H1 (cell line): ENCODE measurements at places on chromosomes 5 and 9.
A peak's percentile ranks its signal among the peaks of the same experiment; 100 is the strongest.

- H3K4me3 ChIP-seq: no peak overlapping the region
- H3K27me3 ChIP-seq: no peaks in the 10 kb centered on the region
- no peak overlapping the region for H3K27ac ChIP-seq
- no peaks in the 10 kb centered on the region for H3K36me3 ChIP-seq
- no peaks in the 10 kb centered on the region for H3K4me1 ChIP-seq
Observed at GRCh38 chr9:137368431-137369035, 54.4 kb downstream of the EXD3 start.

DNA sequence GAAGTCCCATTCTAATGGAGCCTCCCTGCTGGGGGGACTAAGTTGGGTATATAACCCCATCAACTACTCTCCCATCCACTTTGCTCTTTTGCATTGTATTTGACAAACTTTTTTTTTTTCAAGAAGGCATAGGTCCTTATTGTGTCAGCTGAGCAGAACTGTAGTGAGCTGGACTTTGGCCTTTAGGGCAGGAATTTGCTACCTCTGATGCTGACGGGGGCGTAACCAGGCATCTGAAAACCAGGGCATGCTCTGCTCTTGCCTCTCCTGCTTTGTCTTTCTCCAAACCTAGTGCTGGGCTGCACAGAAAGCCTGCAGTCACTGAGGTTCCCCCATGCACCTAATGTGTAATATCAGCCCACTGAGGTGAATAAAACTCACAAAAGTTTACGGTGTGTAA lies 49.0 kb downstream of the MSX2 start:
- H3K4me3 ChIP-seq: no peak overlapping the region
- no peak for DNase-seq
- no peaks in the 10 kb centered on the region for H3K27me3 ChIP-seq
- no peaks in the 10 kb centered on the region for H3K4me1 ChIP-seq

DNA sequence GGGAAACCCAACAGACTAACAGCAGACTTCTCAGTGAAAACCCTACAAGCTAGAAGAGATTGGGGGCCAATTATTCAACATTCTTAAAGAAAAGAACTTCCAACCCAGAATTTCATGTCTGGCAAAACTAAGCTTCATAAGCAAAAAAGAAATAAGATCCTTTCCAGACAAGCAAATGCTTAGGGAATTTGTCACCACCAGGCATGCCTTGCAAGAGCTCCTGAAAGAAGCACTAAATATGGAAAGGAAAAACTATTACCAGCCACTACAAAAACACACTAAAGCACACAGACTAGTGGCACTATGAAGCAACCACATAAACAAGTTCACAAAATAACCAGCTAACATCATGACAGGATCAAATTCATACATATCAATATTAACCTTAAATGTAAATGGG lies 131.1 kb downstream of the OR2K2 start:
- H3K4me1 ChIP-seq: no peaks in the 10 kb centered on the region
- H3K4me3 ChIP-seq: no peak overlapping the region
- H3K27me3 ChIP-seq: no peaks in the 10 kb centered on the region
- no peaks in the 10 kb centered on the region for H3K36me3 ChIP-seq

DNA sequence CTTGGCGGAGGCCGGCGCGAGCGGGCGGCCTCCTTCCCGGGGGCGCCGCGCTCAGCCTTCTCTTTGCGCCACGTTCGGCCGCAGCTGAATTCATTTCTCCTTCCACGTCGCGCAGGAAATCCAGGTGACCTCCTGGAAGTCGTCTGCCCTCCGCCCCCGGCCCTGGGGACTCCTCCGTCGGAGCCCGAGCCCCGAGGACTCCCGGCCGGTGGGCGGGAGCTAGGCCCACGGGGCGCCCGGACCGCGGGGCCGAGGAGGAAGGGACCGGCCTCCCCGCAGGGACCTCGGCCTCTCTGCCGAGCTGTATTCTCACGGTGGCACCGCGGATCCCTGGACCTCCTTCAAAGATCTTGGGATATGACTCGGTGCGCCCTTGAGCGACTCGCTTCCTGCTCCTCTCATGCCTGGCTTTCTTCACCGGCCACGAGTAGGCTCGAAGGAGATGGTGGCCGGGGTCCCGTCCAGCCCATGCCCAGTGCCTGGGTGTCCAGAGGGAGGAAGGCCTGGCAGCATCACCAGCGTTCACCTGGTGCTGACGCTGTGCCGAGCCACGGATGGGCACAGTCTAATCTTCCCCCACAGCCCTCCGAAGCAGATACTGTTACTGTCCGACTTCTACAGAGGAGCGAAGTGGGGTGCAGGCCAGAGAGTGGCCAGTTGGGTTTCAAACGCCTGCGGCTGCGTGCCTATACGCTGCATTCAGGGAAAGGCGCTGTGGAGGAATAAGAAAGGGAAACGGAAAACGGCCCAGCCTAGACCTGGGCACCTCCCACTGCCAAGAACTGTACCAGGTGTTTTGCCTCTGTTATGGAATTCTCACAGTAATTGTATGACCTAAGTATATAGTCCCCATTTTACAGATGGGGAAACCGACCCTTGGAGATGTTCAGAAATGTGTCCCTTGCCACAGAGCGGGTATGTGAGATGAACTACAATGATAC lies 47.3 kb downstream of the PAX5 start:
- H3K27ac ChIP-seq: no peak overlapping the region
- H3K36me3 ChIP-seq: no peaks in the 10 kb centered on the region
- H3K4me1 ChIP-seq: no peaks in the 10 kb centered on the region
- peaks cover 81% of the 10 kb centered on the region for H3K27me3 ChIP-seq

GRCh38 chr9:37700900-37701299 lies 50.1 kb downstream of the FRMPD1 start:
- no peak for DNase-seq
- H3K4me3 ChIP-seq: no peak overlapping the region
- no peak overlapping the region for H3K27ac ChIP-seq
- H3K27me3 ChIP-seq: no peaks in the 10 kb centered on the region

DNA sequence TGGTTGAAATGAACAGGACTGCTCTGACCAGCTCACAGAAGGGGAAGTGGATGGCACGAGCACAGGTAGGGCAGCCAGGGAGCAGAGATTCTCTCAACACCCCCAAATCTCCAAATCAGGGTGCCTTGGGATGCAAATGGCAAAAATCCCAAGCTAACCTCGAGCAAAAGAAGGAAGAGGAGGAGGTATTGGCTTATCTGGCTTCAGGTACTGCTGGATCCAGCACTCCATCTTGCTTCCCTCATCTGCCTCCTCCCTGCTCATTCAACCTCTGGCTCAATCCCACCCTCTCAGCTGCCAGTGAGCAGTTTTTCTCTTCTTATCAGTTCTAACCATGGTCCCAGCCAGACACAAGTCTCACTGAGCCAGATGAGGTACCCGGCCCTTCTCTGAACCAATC lies 41.6 kb upstream of the GGTA1 start:
- DNase-seq: no peak
- H3K4me1 ChIP-seq: 0 out of 2 replicates have a peak, but pooled peaks cover 5% of the 10 kb centered on the region
- peaks cover 2% of the 10 kb centered on the region; the same call in 1 of the 2 replicates for H3K27me3 ChIP-seq
- H3K27ac ChIP-seq: no peak overlapping the region

DNA sequence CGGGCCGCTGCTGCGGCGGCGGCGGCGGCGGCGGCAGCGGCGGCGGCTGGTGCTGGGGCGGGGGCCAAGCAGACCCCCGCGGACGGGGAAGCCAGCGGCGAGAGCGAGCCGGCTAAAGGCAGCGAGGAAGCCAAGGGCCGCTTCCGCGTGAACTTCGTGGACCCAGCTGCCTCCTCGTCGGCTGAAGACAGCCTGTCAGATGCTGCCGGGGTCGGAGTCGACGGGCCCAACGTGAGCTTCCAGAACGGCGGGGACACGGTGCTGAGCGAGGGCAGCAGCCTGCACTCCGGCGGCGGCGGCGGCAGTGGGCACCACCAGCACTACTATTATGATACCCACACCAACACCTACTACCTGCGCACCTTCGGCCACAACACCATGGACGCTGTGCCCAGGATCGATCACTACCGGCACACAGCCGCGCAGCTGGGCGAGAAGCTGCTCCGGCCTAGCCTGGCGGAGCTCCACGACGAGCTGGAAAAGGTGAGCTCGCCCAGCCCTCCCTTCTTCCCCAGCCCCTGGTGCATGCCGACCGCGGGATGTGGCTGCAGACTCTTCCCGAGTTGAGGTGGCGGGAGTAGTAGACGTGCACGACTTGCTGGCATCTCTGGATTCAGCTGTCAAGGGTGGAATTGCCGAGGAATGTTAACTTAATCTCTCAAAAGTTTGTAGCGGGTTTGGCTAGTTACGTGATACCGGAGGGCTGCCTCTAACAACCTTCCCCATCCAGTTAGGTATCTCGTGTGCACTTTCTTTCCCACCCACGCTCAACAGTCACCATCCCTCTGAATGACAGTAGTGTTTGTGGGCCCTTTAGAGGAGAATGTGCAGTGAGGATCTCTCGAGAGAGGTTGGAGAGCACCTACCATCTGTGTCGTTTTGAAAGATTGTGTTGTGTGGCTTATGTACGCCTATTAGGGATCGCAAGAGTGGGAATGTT lies 932 bp downstream of the SLC12A2 start:
- no peak overlapping the region for H3K27ac ChIP-seq
- H3K4me1 ChIP-seq: peaks cover 11% of the 10 kb centered on the region
- DNase-seq: peak; percentile 64
- no peaks in the 10 kb centered on the region for H3K36me3 ChIP-seq

DNA sequence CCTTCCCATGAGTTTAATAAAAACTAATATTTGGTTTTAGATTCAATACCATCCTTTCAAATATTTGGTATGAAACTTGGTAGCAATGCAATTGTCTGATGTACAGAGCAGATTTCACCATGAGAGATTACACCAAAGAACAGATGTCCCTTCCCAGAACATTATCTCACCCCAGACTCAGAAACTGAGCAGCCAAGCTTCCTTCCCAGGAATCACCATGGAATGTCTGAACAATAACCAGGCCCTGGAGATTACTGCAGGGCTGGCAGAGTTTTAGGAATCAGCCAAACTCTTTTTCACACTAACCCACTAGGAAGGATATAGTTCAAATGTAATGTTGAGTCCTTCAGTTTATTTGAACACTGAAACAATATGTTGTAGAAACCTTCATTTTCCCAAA lies 23.9 kb downstream of the CLTA start:
- H3K4me1 ChIP-seq: no peaks in the 10 kb centered on the region
- H3K36me3 ChIP-seq: peaks cover 62% of the 10 kb centered on the region
- H3K4me3 ChIP-seq: no peak overlapping the region
- H3K27me3 ChIP-seq: no peaks in the 10 kb centered on the region

DNA sequence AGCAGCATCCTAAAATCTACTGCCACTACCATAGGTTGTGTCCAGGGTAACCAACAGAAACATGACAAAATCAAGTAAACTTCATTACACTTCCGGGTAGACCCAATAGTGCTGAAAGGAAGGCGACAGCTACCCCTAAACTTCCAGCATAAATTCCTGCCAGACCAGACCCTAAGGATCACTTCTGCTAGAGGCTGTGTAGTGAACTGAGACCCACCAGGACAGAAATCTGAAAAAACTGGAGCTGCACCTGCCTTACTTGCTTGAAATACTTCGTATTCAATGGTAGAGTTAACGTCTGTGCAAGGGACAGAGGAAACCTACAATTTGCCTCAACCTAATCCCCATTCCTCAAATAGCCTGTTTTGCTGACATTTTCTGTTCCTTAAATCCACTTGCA lies 1.0 kb upstream of the SECISBP2 start:
- peaks cover 8% of the 10 kb centered on the region; the same call in 1 of the 2 replicates for H3K4me1 ChIP-seq
- H3K36me3 ChIP-seq: peaks cover 58% of the 10 kb centered on the region
- DNase-seq: no peak
- H3K4me3 ChIP-seq: no peak overlapping the region
- H3K27ac ChIP-seq: 0 out of 2 replicates have a peak overlapping the region, but pooled peaks have one; percentile 37
